ENCODE measurements at places on chromosomes 6 and 20.

DNA sequence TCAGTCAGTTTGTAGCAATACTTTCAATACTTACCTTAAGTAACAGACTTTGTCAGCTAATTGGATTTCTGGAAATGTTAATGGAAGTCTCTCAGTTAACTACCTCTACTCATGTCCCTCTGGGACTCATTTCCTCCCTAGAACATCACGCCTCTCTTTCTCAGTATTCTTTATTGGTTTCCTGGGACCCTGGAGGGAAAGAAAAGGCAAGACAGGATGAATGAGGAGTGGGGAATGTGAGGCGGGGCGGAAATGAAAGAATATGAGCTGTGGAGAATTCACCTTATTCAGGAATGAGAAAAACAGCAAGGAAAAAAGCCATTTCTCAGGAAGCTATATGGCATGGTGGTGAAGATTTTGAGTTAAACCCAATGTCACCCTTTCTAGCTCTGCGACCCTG, 62.7 kb downstream of the ANKS1A start:
- no peak for DNase-seq

GRCh38 chr6:32176476-32177182, 745 bp upstream of the AGPAT1 start:
- DNase-seq = no peak

DNA sequence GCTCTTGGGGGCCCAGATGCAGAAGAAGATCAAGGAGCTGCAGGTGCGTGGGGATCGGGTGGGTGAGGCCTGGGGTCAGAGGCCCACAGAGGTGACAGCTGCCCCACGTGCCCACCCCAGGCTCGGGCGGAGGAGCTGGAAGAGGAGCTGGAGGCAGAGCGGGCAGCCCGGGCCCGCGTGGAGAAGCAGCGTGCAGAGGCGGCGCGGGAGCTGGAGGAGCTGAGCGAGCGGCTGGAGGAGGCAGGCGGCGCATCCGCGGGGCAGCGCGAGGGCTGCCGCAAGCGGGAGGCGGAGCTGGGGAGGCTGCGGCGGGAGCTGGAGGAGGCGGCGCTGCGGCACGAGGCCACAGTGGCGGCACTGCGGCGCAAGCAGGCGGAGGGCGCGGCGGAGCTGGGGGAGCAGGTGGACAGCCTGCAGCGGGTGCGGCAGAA, 41.5 kb downstream of the MYH7B start:
- DNase-seq = no peak

- DNase-seq = no peak
Observed at GRCh38 chr20:59121714-59122565, 41.7 kb upstream of the ZNF831 start.

DNA sequence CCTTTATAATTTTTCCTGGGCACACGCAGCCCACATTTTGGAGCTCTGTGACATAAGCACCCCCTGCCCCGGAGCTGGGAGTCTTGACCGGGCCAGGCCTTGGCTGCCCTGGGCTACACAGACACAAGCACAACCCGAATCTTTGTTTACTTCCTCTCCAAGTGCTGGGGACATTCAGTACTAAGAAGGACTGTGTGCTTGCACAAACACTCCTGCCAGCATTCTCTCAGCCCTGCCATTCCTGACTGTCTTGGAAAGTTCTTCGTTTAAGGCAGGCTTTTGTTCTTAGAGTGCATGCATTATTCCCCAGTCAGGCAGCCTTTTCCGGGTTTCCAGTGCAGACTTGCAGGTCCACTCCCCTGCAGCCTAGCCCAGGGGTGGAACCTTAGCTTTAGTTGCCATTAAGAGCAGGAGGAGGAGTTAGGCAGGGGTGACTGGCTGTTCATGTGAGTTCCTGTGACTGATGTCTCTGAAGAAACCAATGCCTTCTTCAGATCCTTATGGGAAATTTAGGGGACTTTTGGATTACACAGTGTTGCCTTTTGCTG, 28.6 kb downstream of the FOXO3 start:
- no peak for DNase-seq

GRCh38 chr6:55450005-55450404, 122.7 kb downstream of the GFRAL start:
- DNase-seq = no peak

DNA sequence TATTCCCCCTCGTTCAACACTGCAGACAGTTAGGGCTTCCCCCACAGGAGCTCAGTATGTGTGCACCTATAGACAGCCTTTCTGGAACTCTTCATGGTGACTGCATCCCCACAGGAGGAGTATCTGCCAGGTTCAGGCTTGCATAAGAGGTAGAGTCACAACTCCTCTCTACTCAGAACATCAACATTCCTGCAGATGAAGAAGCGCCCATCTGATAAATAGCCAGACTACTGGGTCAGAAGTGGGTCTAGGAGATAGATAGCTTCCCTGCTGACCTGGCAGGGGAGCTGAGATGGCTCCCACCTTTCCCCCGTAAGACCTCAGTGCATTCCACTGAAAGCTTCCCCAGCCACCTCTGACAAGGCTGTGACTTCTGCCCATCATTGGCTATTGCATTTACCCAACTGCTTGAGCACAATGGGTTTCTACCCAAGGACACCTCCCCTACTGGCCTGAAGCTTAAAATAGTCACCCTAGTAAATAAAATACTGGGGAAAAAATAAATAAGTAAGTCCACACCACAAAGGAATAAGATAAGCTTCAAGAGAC, 125.1 kb downstream of the CDK19 start:
- DNase-seq = no peak

- DNase-seq = no peak
Observed at GRCh38 chr6:44216677-44217331, at the start of gene MYMX. Gene MYMX (plus strand): TSS chr6:44216926. CDS start chr6:44217472, 546 bp downstream.

DNA sequence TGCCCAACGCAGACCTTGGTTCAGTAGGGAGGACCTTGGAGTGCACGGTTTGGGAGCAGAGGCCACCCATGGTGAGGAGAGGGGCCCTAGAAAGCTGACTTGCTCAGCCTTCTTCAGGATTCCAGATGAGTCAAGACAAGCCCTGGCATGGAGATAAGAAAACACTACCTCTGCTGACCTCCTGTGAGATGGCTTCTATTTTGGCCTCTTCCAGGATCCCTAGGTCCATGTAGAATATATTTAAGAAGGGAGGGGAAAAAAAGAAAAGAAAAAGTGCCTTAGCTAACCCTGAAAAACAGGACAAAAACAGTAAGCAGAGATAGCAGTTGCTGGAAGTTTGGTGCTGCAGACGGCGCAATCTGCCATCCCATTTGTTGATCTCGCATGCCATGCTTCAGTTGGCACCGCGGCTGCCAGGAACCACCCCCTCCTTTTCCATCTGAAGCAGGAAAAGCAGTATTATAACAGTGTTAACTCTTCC, 100.0 kb downstream of the ARMC2 start:
- no peak for DNase-seq

GRCh38 chr20:53448875-53449274, 144.8 kb downstream of the ZNF217 start:
- DNase-seq = no peak

DNA sequence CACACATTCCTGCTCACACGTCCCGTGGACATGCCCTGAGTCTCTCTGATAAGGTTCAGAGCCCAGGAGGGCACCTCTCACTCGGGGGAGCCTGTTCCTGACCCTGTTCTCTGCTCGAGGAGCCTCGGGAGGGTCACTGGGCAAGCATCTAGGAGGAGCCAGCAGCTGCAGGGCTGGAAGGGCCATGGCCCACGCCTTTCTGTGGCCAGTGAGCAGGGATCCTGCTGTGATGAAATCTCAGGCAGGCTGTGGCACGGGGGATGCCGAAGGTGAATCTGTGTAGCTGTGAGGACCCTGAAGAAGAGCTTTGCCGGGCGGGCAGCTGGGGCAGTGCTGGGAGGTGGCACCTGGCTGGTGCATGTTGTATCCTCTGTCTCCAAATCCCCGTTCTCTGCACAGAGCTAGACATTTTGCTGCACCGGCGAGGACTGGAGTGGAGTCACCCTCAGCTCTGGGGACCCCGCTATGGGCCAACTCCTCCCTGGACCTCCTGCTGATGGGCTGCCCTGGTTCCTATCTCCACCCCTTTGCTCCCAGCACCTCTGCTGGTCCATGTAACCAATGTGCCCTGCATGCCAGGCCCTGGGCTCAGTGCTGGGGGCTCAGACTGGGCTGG, 7.1 kb upstream of the NPBWR2 start:
- no peak for DNase-seq

GRCh38 chr20:19907326-19908056, 109.7 kb upstream of the NAA20 start:
- DNase-seq = no peak

DNA sequence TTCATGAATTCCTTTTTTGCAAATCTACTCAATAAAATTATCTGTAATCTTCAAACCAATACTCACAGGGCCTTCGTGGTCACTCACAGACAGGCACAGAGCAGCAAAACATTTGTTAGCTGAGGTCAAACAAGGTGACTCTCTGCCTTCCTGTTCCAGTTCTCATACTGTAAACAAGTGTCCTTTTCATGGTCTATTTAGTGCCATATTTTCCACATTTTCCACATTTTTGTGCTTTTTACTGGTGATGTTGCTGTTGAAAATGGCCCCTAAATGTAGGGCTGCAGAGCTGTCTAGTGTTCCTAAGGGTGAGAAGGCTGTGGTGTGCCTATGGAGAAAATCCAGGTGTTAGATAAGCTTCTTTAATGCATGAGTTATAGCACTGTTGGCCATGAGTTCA, 133.1 kb upstream of the COL21A1 start:
- DNase-seq = no peak

DNA sequence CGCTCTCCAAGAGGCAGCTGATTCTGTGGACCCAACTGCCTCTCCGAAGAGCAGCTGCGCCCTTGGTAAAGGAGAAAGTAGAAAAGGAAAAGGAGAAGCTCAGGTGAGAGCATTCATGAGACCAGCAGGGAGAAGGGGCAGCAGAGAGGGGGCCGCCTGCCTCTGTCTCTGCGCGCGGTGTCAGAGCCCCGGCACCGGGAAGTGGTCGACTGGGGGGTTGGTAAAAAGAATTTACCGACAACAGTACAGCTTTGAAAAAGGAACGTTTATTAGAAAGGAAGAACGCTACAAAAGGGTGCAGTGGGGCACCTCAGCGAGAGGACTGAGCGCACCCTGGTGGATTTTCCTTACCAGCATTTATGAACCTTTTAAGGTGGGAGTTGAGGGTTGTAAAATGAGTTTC, 61.9 kb downstream of the GPR6 start:
- DNase-seq = peak; percentile 5

DNA sequence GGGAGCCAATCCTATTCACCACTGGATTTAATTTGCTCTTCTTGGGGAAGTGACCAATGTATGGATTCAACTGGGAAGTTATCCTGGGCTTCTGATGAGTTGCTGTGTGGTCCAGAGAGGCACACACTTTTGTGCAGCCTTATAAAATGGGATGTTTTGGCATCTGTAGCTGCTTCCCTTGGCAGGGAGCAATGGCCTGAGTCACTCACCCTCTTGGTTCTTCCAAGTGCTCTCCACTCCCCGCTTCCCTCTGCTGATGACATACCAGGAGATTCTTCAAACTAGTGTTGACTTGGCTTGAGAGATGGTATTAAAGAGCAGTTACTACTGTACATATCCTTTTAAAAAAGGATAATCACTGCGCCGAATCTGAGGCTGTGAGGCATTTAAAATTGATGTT, 105.8 kb downstream of the JARID2 start:
- no peak for DNase-seq

- DNase-seq = no peak
Observed at GRCh38 chr6:22124756-22125155, 172.1 kb downstream of the PRL start.

GRCh38 chr6:1825277-1825676, 215.6 kb downstream of the FOXC1 start:
- DNase-seq = no peak

- DNase-seq = no peak
Observed at GRCh38 chr6:144140867-144141266, 9.4 kb upstream of the STX11 start.

DNA sequence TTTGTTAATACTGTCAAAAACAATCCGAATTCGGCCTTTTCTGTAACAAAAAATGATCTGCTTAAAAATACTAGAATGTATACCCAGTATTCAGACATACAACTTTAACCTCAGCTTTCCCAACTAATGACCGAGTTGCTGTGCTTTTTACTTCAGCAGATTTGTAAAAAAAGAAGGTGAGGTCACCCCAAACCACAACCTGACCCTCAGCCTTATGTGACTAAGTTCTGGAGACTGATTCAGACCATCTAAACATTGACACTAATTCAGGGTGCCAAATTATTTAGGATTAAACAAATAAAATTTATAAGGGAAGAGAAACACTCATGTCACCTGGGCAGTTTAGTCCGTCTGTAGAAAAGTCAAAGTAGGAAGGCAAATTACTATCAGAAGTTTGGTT, 7.7 kb downstream of the CCN6 start:
- no peak for DNase-seq
